ENCODE measurements at places on chromosomes 16 and 17.

DNA sequence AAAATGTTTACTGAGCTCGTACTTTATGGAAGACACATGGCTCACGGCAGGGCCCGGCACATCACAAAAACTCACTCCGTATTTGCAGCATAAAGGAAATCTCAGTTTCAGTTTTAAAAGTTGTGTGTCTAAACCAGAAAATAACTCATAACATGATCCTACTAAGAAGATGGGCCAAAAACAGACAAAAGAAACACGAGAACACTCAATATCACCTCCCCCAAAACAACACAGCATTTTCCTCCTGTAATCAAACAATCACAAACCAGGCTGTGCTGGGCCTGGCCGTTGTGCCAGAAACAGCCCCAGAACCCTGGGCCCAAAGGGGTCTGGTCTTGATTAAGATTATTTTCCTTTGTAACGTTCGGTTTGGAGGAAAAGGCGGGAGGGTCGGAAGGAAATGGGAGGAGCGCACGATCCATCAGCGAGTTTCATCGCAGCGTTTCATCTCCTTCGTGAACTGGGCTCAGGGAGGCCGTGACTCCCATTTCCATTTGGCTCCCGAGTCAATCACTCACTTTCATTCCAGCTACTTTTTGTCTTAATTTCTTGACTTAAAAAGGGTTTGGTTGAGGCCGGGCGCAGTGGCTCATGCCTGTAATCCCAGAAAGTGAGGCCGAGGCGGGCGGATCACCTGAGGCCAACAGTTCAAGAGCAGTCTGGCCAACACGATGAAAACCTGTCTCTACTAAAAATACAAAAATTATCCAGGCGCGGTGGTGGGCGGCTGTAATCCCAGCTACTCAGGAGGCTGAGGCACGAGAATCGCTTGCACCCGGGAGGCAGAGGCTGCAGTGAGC lies 61.4 kb downstream of the NXN start:
- peak; percentile 51 for DNase-seq

DNA sequence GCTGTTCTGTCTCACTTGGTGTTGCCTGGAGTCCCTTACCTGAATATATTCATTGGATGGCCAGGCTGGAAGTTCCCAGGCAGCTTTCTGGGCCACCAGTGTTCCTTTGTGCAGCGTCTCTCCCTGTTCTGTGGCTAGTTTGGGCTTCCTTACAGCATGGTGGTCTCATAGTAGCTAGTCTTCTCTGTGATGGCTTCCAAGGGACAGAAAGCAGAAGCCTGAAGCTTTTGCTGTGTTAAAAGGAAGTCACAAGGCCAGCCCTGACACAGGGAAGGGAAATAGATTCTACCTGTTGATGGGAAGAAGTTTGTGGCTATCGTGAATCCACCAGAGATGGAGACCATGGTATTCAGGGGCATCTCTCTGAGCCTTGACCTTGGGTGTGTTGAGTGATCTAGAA lies 34.6 kb downstream of the PLCG2 start:
- no peak for DNase-seq

DNA sequence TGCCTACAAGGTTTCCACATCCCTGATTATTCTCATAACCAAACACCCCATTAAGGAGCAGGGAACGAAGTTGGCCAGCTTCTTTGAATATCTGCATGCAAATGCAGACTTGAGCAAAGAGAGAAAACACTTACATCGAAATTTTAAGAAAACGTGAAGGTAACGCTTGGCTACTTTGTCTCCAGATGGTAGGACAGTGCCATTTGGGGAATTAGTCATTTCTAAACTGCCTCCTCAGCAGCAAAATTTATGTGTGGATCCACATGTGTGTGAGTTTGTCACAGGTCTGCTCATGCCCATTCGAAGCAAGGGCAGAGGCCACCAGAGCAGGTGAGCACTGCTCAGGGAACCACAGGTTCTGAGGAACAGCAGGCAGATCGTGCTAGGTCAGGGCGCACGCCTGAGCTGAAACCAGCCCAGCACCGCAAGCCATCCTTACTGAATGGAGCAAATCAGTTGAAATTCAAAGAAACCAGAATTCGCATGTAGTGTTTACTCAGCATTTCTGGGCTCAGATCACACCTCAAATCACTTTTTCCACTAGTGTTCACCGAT lies 80.1 kb downstream of the SOCS1 start:
- DNase-seq, result no peak

DNA sequence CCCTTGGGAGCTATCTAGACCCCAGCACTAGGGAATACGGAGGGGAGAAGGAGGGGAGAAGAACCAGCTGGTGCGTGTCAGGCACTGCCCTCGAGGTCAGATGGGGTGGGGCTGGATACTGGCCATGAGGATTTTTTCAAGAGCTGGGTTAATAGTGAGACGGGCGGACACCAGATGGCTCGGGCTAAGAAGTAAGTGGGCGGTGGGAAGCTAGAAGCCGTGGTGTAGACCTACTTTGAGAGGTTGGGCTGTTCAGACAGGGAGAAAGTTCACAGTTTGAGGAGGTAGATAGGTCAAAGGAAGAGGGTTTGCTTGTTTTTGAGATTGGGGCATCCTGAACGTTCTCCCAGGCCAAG lies 303.8 kb downstream of the SEC14L1 start:
- DNase-seq, result no peak

GRCh38 chr17:16301963-16302855 lies 51.1 kb downstream of the CENPV start:
- DNase-seq, result no peak

DNA sequence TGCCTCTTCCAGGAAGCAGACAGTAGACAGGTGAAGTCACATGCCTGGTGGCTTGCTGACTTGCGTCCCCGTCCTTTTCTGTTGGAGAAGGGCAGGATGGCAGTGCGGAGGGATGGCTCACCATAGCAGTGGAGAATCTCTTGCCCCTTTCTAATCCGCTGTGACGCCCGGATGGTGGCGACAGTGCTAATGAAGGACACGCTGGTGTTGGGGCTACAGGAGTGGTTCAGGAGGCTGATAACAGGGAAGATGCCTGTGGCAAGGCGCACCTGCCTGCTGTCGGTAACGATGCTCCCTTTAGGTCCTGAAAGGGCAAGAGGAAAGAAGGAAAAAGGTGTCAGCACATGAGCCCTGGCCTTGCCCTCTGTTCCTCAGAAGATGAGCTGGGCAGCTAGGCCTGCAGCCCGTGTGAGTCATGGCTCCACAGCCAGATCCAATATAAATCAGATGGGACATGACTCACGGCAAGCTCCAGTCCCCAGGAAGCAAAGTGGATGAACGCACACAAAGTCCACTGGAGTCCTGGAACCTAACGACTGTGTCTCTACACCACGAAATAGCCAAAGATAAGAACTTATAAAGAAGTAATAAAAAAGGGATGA lies 25.5 kb downstream of the SERPINF1 start:
- peak; percentile 88 for DNase-seq

- no peak for DNase-seq
Measured at GRCh38 chr17:66834919-66835454, at the start of gene CACNG5. CACNG5 (plus strand) TSS chr17:66835117; CDS start chr17:66877333, 42,216 bp downstream.

DNA sequence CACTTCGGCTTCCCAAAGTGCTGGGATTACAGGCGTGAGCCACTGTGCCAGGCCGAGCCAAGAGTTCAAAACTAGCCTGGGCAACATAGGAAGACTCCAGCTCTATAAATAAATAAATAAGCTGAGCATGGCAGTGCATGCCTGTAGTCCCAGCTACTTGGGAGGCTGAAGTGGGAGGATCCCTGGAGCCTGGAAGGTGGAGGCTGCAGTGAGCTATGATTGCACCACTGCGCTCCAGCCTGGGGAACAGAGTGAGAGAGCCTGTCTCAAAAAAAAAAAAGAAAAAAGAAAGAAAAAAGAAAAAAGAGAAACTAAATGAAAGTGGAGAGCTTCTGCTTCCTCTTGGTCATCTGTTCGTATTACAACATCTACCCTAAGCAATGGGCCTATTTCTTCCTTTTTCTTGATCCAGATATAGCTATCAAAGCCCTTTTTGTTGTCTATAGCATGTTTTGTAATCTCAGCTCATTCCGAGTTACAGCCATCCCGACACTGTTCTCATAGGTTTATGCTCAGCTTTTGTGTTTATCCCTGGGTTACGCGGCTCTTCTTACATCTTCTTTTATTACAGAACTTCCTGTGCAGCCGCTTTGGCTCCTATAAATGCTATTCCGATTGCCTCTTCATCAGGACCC lies 14.1 kb upstream of the MAPK3 start:
- DNase-seq, result no peak

DNA sequence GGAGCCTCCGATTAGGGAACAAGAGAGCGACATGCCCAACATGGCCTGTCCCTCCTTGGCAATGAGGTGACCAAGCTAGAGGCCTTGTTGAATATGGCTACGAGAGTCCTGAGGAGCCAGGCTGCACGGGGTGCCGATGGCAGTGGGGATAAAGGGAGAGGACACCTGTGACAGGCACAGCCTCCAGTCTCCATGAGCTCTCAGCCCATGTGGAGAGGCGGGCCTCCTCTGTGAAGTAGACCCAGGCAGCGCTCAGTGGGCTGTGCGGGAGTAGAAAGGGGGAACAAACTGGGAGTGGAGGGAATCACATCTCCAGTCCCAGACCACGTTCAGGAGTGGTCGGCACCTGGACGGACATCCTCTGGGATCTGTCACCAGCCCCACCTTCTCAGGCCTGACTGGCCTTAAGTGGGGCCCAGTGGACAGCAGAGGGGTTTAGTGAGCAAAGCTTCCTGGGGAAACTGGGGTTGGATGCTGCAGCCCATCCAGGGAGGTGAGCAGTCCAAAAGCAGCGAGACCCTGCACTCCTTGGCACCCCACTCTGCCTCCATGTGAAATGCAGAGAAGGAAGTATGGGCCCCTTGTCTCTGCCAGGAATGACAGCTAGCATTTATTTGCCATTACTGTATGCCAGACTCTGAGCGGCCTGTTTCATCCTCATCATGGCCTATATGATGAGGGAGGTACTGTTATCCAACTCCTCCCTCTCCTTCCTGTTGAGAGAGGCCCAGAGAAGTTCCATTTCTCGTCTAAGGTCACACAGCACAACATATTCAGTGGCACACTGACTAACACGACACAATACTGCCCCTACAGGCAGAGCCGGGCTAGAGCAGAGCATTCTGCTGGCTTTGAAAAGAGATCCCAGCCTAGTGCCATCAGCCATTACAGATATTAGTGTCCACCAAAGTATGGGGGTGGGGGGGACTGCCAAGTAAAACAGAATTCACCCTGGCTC lies 4.5 kb upstream of the TMEM92 start:
- peak; percentile 94 for DNase-seq

- DNase-seq, result no peak
Measured at GRCh38 chr16:11877374-11877773, 26.0 kb upstream of the RSL1D1 start.

DNA sequence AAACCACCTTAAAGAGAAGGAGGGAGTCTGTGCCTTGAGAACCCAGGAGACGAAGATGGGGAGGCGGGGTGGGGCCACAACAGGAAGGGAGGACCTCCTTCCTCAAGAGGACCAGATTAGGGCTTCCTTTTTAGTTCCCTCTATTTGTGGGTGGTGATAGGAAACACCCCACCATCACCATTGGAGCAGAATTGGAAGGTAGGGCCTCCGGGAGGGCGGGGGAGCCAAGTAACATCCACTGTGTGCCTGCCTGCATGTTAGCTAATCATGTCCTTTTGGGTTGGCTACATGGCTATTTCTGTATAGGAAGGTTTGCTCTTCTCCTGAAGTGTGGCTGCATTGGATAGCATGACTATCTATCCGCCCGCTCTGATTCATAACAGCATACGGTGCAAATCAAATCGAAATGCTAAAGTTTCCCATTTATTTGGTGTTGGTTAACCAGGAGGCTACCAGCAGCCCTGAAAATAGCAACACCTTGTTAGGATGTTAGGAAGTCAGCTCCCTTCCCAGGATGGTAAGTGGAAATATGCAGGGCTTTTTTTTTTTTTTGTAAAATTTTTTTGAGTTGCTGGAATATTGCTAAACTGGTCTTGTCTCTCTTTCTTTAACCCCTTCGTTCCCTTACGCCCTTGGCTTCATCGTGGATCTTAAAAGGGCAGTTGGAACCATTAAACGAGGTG lies 4.2 kb downstream of the SYT17 start:
- DNase-seq, result no peak

DNA sequence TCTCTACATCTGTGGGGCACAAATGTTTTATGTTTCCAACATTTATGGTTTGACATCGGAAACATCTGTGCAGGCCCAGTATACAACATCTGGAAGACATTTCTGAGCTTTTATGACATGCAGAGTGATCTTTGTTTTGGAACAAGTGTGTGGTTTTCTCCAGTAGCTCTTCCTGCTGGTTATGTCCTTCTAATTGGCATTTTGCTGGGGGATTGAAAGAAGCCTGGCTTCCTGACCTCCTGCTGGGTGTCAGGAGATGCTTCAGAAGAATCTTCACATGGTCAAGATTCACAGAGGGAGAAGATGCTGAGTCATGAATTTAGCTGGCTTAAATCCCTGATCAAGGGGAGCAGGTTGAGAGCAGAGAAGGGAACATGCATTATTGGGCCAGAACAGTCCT lies 279.5 kb upstream of the MYOCD start:
- peak; percentile 90 for DNase-seq

GRCh38 chr16:31215287-31216162 lies 1.4 kb downstream of the PYDC1 start:
- peak; percentile 27 for DNase-seq

DNA sequence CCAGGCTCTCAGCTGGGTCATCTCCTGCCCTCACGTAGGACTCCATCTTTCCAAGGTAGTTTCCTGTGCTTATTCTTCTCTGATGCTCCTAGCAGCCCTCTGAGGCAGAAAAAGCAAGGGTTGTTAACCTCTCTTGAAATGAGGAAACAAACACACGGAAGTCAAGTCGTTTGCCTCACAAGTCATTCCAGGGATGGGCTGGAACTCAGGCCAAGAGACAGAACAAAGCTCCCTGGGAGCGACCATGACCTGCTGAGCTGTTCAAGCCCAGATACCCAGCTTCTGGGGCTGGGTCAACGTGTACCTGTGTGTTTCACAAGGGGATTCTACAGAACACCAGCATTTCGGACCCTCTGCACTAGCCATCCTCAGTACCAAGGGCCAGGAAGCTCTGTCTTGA lies 28.1 kb downstream of the SRL start:
- DNase-seq, result no peak

DNA sequence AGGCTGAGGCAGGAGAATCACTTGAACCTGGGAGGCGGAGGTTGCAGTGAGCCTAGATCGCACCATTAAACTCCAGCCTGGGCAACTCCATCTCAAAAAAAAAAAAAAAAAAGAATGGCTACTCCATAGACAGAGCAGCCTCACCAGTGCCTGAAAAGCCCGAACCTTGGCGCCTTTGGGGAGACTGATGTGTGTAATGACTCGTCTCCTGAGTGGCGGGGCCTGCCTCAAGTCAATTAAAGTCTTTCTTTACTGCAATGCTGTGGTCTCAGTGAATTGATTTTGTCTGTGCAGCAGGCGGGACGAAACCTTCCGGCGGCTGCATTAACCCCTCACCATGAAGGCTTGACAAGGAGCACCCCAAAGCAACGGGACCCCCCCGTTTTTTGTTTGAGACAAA lies 3.5 kb upstream of the UQCC4 start:
- DNase-seq, result no peak

- no peak for DNase-seq
Measured at GRCh38 chr16:22417019-22417418, 42.6 kb upstream of the CDR2 start.

- no peak for DNase-seq
Measured at GRCh38 chr17:43411749-43412148, 13.0 kb downstream of the ARL4D start.
